ENCODE measurements at places on chromosomes 7 and 10.

DNA sequence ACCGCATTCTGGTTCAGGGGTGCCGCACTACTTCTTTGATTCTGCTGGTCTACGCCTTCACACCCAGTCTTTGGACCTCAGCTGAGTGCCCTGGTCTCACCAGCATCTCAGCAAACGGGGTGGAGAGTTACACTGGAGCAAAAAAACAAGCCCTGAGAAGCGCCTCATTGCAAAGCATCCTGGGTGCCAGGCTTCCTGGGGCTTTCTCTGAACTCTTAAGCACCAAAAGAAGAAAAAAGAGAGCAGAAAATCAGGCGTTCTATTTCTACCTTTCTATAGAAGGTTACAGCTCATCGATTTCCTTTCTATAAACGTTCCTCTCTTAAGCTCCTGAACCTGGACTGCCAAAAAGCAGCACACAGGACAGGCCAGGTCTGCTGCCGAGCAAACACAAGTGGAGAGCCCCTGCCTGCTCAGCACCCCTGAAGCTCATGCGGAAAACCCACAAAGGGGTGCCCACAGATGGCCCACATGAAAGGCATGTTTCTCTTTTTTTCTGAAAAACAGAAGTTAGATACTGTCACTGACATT lies 217.9 kb downstream of the SFMBT2 start:
- no peak for DNase-seq

GRCh38 chr10:4719036-4719435 lies 107.0 kb upstream of the AKR1E2 start:
- no peak for DNase-seq

DNA sequence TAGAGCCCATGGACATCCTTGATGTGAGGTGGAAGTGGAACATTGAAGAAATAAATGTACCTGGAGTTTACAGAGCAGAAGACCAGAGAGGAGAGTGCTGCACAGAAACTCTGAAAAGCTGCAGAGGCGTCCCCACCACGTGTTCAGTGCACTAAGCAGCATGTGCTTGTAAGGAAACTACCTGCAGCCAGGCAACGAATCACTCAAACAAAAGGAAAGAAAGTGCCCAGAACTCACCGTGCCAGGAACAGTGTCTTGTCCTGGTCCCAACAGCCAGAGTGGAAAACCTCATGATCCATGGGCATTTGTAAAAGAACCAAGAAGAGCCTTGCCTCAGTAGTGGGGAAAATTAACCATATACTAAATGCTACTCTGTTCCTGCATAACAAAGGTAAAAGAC lies 32.3 kb downstream of the SUV39H2 start:
- no peak for DNase-seq

DNA sequence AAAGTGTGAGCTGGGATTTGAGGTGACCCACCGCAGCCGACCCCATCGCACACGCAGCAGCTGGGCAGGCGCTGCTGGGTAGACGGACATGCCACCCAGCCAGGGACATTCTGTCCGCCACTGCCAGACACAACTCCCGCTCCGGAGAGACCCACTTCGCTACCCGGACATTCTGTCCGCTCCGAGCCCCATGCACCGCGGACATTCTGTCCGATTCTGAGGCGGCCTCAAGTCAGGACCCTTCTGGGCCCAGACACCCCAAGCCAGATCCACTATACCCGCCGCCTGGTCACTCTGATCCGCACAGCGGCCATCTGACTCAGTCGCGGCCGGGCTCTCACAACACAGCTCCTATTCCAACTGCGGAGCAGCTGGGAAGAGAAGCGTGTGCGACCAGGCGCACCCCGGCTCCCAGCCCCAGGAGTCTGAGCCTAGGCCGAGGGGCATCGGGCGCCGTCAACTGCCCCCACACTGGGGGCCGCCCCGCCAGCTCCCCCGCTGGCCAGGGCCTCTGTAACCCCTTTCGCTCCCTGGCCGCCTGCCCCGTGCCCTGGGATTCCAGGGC lies 763 bp downstream of the PITX3 start:
- DNase-seq, result no peak

GRCh38 chr10:34187201-34187600 lies 627.9 kb downstream of the PARD3 start:
- DNase-seq, result no peak

GRCh38 chr10:2786251-2786650 lies 281.1 kb upstream of the PFKP start:
- DNase-seq, result no peak

DNA sequence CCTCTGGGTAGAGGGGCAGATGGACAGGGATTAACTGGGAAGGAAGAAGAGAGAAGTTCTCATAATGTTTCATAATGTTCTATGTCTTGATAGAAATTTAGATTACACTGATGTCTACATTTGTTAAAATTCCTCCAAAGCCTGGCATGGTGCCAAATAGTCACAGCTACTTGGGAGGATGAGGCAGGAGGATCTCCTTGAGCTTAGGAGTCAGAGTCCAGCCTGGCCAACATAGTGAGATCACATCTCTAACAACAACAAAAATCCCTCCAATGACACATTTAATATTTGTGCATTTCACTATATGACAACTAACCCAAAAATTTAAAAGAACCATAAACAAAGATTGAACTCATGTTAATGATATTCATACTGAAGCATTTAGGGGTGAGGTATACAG lies 33.0 kb upstream of the PPP1R3C start:
- DNase-seq, result no peak

DNA sequence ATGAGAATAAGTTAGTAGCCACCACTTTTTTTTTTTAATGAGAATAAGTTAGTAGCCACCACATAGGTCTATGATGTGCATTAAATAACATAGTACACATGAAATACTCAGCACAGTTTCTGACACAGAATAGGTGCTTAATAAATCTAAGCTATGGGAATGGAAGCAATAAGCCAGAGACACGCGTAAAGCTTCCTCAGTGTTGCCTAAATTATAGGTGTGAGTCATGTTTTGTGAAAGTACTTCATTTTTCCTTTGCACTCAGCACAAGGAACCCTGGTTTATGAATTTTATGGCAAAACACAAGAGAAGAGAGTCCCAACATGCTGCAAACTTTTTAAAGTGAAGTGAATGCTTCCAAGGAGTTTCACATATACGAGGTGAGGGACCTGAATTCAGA lies 267.4 kb downstream of the RNLS start:
- DNase-seq, result no peak

DNA sequence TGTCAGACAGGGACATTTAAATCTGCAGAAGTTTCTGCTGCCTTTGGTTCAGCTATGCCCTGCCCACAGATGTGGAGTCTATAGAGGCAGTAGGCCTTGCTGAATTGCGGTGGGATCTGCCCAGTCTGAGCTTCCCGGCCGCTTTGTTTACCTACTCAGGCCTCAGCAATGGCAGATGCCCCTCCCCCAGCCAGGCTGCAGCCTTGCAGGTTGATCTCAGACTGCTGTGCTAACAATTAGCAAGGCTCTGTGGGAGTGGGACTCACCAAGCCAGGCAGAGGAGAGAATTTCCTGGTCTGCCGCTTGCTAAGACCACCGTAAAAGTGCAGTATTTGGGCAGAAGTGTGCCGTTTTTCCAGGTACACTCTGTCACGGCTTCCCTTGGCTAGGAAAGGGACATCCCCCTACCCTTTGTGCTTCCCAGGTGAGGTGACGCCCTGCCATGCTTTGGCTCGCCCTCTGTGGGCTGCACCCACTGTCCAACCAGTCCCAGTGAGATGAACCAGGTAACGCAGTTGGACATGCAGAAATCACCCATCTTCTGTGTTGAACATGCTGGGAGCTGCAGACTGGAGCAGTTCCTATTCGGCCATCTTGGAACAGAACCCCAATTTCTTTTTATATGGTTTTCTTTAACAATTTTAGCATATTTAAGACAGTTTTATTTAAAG lies 28.4 kb upstream of the VWDE start:
- no peak for DNase-seq

GRCh38 chr10:103470761-103471653 lies 8.0 kb downstream of the CALHM3 start:
- DNase-seq, result no peak

GRCh38 chr7:152872061-152872744 lies 112.7 kb downstream of the ACTR3B start:
- no peak for DNase-seq

DNA sequence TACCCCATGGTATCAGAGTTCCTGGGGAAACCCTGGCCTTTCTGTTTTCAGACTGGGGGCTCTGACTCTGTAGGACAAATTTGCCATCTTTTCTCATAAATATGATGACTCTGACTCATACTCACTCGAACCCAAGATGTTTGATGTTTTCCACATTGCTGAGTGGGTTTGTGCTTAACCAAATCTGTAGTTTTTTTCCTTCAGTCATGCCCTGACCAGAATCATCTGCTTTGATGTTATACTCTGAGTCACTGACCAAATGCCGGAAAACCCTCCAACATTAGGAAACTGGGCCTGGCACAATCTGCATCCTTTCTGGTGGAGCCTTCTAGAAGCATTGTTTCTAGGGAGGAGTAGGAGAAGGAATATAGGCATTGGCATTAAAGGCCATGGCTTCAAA lies 118.7 kb downstream of the C10orf105 start:
- DNase-seq, result no peak

- DNase-seq, result no peak
These were observed 202.8 kb upstream of the BMPER start for GRCh38 chr7:33702514-33703054.

DNA sequence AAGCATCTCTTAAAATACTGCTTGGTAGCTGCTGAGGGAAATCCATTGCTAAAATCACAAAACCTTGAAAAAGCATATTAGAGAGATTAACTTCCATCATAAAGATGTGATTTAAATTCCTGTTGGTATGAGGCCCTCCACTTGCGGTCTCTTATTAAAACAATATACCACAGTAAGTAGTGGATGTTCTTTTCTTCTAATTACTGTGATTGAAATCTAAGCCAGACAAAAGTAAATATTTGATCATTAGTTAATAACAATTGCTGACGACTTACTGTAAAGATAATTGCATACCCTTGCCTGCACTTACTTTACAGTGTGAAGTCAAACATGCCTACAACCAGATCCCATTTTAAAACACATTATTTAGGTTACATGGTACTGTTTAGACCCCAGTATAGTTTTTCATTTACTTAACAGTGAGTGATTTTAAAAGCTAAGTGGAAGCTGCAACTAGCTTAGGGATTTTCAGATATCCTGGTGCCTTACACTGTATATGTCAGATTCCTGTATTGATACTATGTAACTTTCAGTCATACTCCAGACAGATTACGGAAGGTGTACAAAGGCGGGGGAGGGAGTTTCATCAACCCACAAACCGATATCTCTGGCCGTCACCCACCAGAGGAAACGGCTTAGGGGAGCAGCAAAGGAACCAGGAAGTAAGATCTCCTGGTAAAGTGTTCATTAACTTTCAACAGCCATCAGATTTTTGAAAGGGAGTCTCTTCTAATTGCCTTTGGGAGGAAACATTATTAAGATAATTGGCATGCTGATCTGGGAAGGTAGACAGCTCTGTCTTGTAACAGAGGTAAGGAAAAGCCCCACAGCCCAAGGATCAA lies 986 bp downstream of the NRP1 start:
- DNase-seq, result no peak

GRCh38 chr10:81116990-81117389 lies 579.3 kb downstream of the SH2D4B start:
- DNase-seq, result no peak

GRCh38 chr7:94276027-94276426 lies 118.7 kb upstream of the COL1A2 start:
- DNase-seq, result no peak

DNA sequence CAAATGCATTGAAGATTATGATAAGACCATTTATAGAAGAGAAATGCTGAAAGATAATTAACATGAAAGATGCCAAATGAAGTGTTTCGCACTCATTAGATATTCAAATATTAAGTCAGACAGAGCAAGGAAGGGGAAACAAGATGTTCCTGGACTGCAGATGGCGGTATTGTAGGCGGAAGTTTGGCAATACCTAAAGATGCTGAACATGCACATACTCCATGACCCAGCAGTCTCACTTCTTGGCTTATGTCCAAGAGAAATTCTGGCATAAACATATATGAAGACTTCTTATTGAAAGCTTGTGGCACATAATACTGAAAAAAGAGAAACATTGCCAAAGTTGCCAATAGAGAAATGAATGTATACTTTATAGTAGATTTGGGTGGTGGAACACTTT lies 325.4 kb upstream of the SEMA3C start:
- no peak for DNase-seq
